ENCODE measurements at places on chromosomes 5 and 9. TPM values are rescaled to one million over a fixed set of nuclear protein-coding genes. Genes with fewer than 3 reads are reported as not detected.

The CA9 gene
- polyA plus RNA-seq = 0.34 TPM

The SEMA4D gene
- polyA plus RNA-seq = 64.1 TPM

The GABRA6 gene
- not detected for polyA plus RNA-seq

The FOCAD gene
- polyA plus RNA-seq = 35.1 TPM

The SLC12A2 gene
- 36.6 TPM for polyA plus RNA-seq

The DMGDH gene
- polyA plus RNA-seq = 27.2 TPM

The ASPN gene
- polyA plus RNA-seq = 10.0 TPM

The CDKN2B-AS1 gene
- polyA plus RNA-seq = 0.12 TPM

The NMUR2 gene
- polyA plus RNA-seq = 0.22 TPM

The HAVCR2 gene
- polyA plus RNA-seq = 3.3 TPM

The ACTBL2 gene
- polyA plus RNA-seq = not detected

The SMIM33 gene
- polyA plus RNA-seq = not detected

The PAM gene
- 177 TPM for polyA plus RNA-seq

The SLC22A4 gene
- 5.0 TPM for polyA plus RNA-seq

The EXOSC3 gene
- 37.5 TPM for polyA plus RNA-seq

The PCDHB3 gene
- 4.7 TPM for polyA plus RNA-seq

All from renal pelvis (tissue), 12 donors.